ENCODE measurements at places on chromosomes 3 and 15.

- DNase-seq, result no peak
Observed at GRCh38 chr3:18669374-18669773, 244.2 kb upstream of the SATB1 start.

DNA sequence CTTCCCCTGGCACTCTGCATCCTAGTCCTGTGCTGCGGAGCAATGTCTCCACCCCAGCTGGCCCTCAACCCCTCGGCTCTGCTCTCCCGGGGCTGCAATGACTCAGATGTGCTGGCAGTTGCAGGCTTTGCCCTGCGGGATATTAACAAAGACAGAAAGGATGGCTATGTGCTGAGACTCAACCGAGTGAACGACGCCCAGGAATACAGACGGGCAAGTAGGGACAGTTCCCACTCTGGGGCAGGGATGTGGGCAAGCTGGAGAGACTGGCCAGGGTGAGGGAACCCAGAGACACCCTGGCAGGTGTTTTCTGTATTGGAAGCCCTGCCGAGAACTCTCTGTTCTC is 247 bp downstream of the FETUB start:
- DNase-seq, result no peak

DNA sequence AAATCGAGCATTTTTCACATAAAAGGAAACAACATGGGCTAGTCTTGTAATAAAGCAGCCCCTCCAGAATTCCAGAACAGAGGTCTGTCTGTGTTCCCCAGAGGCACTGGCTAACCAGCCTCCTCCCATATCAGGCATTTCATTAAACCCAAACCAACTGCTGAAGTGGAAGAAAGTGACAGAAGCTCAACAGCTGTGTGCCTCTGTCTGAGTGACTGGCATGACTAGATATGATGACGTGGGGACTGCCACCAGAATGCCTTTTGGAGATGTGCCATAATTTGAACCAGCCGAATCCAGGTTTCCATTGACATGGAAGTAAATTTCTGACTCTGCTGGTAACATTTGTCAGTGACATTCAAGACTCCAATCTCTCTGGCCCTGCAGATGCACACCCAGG is 8.7 kb downstream of the LIMD1 start:
- DNase-seq, result no peak

GRCh38 chr3:52798978-52799476 is 4.4 kb downstream of the ITIH3 start:
- DNase-seq, result no peak

DNA sequence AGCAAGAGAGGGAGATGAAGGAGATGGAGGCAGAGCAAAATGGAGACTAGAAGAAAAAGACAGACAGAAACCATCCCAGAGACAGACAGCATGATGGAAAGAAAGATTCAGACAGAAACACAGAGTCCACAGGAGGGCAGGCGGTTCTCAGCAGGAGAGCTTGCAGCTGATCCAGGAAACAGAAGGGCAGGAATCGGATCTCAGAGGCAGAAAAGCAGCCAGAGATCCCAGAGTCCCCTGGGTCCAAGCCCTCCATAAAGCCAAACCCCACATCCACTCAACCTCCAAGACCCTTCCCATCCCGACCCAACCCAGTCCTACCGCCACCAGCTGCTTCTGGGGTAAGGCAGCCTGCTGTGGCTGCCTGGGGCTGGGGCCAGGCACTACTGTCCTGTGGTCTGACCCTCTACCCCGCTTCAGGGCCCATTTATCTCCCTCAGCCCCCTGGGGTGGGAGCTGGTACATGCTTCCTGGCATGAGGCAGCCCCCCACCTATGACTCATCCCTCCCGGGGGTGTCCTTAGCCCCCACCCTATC is at the start of gene UCN2:
UCN2 (minus strand) TSS at position 400 of the 537 bp plus-strand sequence. CDS start 657 bp downstream, outside the sequence.
- DNase-seq, result peak; percentile 44

DNA sequence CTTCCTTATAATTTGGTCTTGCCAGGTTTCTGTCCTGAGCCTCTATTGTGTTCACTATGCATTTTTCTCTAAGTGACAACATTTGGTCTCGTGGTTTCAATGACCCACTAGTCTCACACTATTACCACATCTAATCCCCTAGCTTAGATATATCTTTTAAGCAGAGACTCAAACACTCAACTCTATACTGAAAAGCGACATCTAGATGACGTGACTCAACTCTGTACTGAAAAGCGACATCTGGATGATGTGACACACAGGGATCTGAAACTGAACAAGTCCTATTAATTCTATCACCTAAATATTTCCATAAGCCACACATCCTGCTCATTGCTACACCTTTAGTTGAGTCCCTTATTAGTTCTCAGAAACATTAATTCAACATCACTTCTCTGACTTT is 141.7 kb upstream of the MBNL1 start:
- peak; percentile 36 for DNase-seq

- no peak for DNase-seq
Observed at GRCh38 chr15:85886309-85886811, 91.6 kb upstream of the KLHL25 start.

GRCh38 chr15:26869628-26870027 is 2.8 kb downstream of the GABRA5 start:
- no peak for DNase-seq

- DNase-seq, result no peak
Observed at GRCh38 chr15:27870320-27870719, 228.8 kb downstream of the OCA2 start.

DNA sequence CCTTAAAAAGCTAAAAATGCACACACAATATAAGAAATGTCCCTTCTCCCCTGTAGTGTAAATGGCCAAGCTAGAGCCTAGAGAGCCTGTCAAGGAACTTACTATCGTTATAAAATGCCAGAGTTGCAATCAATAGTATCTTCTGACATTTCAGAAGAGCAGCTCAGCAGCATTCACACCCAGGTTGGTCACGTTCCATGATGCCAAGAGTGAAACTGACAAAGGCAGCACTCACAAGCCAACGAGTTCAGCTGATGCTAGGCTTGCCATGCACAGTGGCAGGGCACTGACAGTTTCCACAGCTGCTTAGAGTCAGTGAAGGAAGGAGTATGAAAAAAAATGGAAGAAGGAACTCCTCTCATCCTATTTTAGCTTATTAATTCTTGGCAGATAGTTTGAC is 331.4 kb upstream of the CCDC54 start:
- no peak for DNase-seq

- peak; percentile 75 for DNase-seq
Observed at GRCh38 chr3:37996785-37997301, 6.3 kb downstream of the VILL start.

DNA sequence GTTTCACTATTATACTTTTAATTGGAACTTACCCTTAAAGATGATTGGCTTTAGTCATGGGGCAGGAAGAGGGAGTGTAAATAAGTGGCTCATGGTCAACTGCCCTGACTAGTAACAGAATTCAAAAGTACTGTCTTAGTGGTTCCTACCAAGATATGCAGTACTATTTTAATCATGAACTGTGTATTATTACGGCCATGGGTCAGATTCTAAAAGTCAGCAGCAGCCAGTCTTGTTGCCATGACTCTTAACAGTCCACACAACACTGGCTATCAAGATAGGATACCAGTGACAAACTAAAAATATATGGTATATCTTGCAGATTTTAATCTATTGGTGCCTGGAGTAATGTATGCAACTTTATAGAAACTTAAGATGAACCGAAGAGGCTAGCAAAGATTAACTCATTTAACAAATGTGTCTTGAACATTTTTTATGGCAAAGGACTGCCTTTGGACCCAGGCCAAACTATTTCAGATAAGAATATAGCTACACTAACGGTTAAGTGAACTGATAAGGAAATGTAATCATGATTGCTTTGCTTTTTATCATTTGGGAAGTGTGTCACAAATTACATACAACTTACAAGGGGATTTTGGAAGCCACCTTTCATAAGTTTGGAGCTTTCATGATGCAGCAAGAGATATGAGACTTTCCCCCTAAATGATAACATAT is 163.7 kb downstream of the TCF12 start:
- DNase-seq, result no peak

- DNase-seq, result no peak
Observed at GRCh38 chr15:71510763-71511162, 299.6 kb upstream of the NR2E3 start.

GRCh38 chr3:78267235-78267634 is 1227.3 kb downstream of the ROBO2 start:
- no peak for DNase-seq

GRCh38 chr3:190697502-190697830 is 165.0 kb downstream of the GMNC start:
- no peak for DNase-seq

- DNase-seq, result no peak
Observed at GRCh38 chr3:40382617-40382979, 4.4 kb upstream of the ENTPD3 start.

DNA sequence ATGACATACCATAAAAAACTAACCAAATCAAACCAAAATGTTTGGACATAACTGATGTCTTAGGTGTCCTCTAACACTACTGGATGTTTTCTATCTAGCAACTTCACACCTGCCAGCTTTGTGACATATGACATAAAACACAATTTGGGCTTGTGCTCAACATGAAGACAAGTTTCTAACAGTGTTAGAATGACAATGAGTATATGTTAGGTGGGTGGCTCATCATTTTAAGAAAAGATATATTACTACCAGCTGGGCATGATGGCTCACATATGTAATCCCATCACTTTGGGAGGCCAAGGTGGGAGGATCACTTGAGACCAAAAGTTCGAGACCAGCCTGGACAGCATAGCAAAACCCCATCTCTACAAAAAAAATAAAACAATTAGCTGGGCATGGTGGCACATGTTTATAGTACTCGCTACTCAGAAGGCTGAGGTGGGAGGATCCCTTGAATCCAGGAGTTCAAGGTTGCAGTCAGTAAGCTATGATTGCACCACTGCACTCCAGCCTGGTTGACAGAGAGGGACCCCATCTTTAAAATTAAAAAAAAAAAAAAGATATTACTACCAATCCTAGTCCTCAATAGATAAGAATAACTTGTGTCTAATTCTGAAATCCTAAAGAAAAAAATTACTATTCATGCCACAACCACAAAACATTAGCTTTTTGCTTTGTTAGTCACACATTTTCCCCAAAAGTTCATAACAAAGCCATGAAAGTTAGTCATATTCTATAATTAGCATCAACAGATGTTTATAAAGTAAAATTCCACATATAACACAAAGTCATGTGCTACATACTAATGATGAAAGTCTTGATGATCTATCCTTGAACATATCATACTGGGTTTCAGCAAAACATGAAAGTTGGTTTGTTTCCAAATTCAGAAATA is 59.9 kb downstream of the LRRFIP2 start:
- peak; percentile 89 for DNase-seq

- no peak for DNase-seq
Observed at GRCh38 chr3:105733356-105733755, 135.5 kb downstream of the CBLB start.

GRCh38 chr15:25464784-25465183 is 26.0 kb upstream of the UBE3A start:
- DNase-seq, result no peak

- DNase-seq, result no peak
Observed at GRCh38 chr15:77611767-77612166, 20.9 kb downstream of the LINGO1 start.
